Stomach (tissue), 19 donors: ENCODE measurements at places on chromosomes 2 and 18. TPM values are rescaled to one million over a fixed set of nuclear protein-coding genes. Genes with fewer than 3 reads are reported as not detected.

- DNase-seq = no peak
Observed at GRCh38 chr2:88955607-88956006, 264.1 kb downstream of the RPIA start.

GRCh38 chr2:232299084-232299483 lies 79.5 kb upstream of the ALPP start:
- DNase-seq = no peak

GRCh38 chr18:25595274-25596060 lies 243.5 kb upstream of the ZNF521 start:
- no peak for DNase-seq

DNA sequence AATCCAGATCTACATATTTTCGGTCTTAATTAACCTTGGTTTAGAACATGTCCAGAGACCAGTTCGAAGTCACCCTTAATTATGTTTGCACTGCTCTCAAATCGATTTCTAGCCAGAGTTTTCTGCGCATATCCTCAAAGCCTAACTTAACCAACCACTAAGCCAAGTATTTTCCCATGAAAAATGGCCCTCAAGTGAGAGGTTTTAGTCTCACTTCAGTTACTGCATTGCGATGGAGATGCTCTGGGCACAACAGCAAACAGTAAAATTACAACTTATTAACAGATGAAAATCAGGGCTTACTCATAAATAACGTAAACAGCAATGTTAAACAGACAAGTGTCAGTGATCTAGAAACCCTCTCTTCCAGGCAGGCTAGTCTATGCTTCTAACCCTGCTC lies 4.5 kb downstream of the RTN4 start:
- no peak for DNase-seq

- DNase-seq = peak; percentile 76
Observed at GRCh38 chr18:3596637-3597384, 146.8 kb downstream of the TGIF1 start.

GRCh38 chr2:3751806-3752205 lies 48.4 kb downstream of the DCDC2C start:
- DNase-seq = no peak

GRCh38 chr18:34773378-34773777 lies 63.3 kb downstream of the DTNA start:
- no peak for DNase-seq

GRCh38 chr2:67808112-67808511 lies 254.7 kb downstream of the C1D start:
- DNase-seq = no peak

DNA sequence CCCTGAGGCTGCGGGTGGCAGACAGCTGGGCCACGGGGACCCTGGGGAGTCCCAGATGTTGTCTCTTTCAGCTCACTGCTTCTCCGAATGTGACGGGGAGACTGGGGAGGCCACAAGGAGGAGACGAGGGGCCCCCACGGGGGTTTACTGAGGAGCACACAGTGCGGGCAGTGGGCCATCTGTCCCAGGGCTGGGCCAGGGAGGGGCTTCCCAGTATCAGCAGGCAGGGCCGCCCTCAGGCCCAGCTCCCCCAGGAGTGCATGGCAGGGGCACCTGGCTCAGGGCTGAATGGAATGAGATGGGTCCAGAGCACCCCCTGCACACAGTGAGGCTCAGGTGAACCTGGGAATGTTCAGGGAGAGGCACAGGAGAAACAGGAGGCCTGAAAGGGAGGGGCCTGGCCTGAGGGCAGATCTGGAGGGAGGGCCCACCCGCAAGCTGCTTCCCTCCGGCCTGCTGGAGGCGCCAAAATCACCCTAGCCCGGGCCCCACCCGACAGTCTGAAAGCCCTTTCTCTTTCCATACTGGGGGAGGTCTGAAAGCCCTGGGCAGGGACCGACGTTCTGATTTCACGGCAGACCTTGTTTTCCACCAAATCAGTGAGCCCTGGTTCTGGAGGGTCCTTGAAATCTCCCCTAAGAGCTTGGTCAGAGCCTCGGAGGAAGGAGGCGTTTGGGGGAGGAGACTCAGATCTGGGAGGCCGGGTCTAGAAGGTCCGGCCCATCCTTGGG lies 35.5 kb upstream of the PTMA start:
- peak; percentile 72 for DNase-seq

GRCh38 chr18:79224381-79224780 lies 155.2 kb downstream of the ATP9B start:
- DNase-seq = no peak

DNA sequence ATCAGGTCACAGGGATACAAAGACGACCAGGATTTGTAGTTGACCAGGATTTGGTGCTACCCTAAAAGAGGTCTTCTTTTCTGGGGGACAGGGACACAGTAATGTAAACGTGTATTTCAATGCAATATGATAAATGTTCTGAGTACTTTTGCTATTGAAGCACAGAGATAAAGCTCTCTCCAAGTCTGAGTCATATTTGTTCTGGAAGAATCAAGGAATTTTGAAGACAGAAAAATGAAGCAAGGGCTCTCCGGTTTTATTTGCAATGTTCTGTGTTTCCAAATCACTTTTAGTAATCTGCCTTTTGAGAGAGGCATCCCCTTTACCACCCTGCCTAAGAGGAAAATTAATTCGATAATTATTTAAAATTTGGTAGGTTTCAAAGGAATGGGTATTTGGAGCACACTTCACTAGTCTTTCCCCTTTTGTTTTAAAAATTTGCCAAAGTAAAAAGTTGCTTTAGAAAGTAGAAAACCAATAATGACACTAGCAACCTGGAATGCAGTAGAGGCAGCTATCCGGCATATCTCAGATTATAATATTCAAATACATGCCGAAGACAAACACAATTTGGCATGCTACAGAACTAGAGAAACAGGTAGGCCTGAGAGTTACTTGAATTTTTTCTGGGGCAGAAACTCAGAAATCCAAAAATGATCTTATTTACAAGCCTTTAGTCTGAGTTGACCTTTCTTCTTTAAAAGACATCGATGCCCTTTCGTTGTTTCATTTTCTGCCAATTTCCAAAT lies 82.7 kb downstream of the MREG start:
- DNase-seq = no peak

GRCh38 chr2:201697899-201698298 lies 545 bp downstream of the MPP4 start:
- DNase-seq = no peak

GRCh38 chr2:55885127-55885943 lies 38.2 kb downstream of the EFEMP1 start:
- peak; percentile 56 for DNase-seq

- DNase-seq = no peak
Observed at GRCh38 chr2:199443589-199444130, 14.1 kb downstream of the SATB2 start.

GRCh38 chr2:231167745-231168459 lies 30.5 kb upstream of the ARMC9 start:
- no peak for DNase-seq

GRCh38 chr2:16187482-16187817 lies 247.1 kb downstream of the MYCN start:
- peak; percentile 52 for DNase-seq

- peak; percentile 20 for DNase-seq
Observed at GRCh38 chr2:127673291-127674069, 1.9 kb downstream of the LIMS2 start.

- no peak for DNase-seq
Observed at GRCh38 chr18:78228974-78229373, 750.6 kb upstream of the SALL3 start.

DNA sequence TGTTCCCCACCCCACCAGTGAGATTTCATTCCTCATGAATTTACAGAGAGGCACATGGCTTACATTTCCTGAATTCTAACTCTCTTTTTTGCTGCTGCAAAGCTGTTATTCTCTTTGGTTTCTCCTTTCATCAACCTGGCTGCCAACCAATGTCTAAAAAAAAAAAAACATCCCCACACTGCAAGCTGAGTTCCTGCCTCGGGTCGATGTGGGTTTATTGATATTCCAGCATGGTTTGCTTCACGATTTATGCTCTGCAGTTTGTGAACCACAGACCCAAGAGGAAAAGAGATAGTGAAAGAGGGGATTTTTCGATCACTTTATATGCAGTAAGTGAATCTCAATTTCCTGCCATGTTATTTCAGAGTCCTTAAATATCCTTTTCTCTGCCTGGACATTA lies 363.6 kb downstream of the LPIN1 start:
- DNase-seq = no peak

DNA sequence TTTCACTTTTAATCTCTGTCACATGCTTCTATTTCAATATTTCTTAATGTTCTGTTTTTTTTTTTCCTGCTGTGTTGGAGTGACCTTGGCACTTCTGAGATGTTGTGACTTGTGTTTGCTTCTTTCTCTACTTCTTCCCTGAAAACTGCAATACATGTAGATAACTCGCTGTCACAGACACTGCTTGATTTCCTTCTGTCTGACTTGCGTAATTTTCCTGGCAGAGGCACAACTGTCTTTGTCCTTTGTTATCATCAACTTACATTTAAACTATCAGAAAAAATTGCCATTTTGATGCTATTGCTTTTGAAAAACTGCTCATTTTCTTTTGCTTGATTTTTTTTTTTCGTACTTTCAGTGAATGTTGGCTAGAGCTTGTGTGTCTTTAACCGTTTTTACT lies 69.0 kb downstream of the BABAM2 start:
- DNase-seq = peak; percentile 51

- no peak for DNase-seq
Observed at GRCh38 chr2:59296279-59296678, 1055.2 kb upstream of the FANCL start.

DNA sequence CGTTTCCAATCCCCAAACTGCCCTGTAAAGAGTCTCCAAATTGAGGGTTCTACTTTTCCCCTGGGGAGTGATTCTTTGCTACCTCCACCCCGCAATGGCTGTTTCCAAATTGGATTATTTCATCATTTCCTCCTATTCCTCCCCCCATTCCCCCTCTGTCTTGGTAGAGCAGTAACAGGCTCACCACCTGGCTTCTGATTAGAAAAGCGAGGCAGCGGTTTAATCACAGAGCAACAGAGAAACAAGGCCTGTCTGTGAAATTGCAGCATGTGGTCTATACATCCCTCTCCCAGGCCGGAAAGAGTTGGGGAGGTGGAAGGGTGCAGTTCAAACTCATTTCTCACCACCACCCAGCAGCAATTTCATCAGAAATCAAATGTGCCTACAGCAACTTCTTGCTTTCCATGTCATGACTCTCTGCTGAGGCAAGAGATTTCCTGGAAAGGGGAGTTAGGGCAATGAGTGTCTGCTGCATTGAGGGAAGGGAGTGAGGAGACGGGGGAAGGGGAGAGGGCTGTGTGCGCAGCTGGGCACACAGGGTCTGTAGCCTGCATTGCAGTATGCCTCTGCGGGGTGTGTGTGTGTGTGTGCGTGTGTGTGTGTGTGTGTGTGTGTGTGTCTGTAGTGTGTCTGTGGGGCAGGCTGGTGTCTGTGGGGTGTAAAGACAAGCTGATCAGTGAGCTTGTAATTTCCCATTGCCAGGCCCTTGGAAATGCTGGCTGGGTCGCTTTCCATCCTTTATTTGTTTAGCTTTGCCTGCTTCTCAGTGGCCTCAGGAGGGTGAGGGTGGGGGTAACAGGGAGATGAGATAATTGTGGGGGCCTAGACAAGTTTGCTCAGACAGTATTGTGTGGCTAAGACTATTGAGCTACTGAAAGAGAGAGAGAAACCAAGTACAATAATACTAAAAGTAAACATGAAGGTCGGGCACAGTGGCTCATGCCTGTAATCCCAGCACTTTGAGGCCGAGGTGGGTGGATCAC lies 13.5 kb upstream of the IGFBP2 start:
- DNase-seq = peak; percentile 72

GRCh38 chr2:141641462-141641861 lies 489.4 kb downstream of the LRP1B start:
- DNase-seq = no peak

DNA sequence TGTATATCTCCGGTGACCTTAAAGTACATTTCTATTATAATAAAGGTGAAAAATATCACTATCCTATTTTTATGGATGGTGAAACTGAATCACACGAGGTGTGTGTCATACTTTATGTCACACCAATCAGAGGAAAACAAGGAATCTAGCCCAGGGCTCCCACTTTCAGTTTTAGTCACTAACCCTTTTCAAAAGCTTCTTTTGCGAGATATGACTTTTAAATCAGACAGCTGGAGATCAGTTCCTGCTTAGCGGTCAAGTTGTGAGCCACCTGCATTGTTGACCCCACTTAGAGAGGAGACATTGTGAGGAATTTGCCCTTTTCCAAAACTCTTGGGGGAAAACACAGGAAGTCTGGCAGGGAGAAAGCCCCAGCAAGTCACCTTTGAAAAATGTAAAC lies 70.5 kb downstream of the CPS1 start:
- DNase-seq = peak; percentile 1

GRCh38 chr2:236866542-236867340 lies 218.9 kb upstream of the COPS8 start:
- no peak for DNase-seq

- DNase-seq = no peak
Observed at GRCh38 chr2:221051162-221051561, 520.9 kb downstream of the EPHA4 start.

DNA sequence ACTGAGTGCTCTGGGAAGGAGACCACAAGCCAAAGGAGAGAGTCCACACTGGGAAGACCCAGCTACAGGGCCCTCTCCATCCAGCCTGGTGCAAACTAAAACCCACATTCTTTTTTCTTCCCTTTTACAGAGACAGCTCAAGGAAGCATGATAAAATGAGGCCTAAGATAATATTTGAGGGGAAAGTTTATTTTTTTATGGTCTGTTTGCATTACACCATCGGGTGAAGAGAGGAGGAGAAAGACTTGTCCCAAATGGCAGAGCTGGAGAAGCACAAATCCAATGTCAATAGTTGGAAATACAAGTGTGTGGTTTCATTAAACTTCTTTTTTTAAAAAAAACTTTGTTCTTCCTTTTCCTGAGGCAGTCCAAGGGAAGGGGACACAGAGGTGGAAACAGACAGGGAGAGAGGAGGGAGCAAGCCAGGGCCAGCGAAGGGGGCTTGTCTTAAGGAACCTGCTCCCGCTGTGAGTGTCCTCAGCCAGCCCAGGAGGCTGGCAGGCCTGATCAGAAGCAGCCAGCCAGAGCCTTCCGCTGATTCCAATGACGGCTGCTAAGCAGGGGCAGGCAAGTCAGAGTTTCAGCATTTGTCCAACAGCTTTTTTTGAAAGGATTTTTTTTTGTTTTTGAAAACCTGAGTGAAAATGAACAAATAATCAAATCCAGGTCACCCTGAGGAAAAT lies 203.8 kb upstream of the SIX2 start:
- DNase-seq = no peak

- no peak for DNase-seq
Observed at GRCh38 chr2:231727621-231728020, 19.3 kb downstream of the PTMA start.

The DNMT3A gene
- 22.5 TPM for total RNA-seq

The NBAS gene
- 45.5 TPM for total RNA-seq

The SLC5A7 gene
- not detected for total RNA-seq

The GPR39 gene
- total RNA-seq = 0.87 TPM

The PAX3 gene
- not detected for total RNA-seq

The TCF4 gene
- total RNA-seq = 146 TPM

The UBXN2A gene
- total RNA-seq = 18.9 TPM

The SPC25 gene
- not detected for total RNA-seq

The CAPN13 gene
- 78.2 TPM for total RNA-seq

The AQP12A gene
- total RNA-seq = not detected

The BCL2L11 gene
- 4.7 TPM for total RNA-seq

The CNRIP1 gene
- not detected for total RNA-seq

The NT5DC4 gene
- not detected for total RNA-seq

The KIAA2012 gene
- total RNA-seq = 0.18 TPM

The TMEM163 gene
- total RNA-seq = not detected

The CHRNA1 gene
- not detected for total RNA-seq
